ENCODE measurements at places on chromosomes 4 and X. TPM values are rescaled to one million over a fixed set of nuclear protein-coding genes. Genes with fewer than 3 reads are reported as not detected.

DNA sequence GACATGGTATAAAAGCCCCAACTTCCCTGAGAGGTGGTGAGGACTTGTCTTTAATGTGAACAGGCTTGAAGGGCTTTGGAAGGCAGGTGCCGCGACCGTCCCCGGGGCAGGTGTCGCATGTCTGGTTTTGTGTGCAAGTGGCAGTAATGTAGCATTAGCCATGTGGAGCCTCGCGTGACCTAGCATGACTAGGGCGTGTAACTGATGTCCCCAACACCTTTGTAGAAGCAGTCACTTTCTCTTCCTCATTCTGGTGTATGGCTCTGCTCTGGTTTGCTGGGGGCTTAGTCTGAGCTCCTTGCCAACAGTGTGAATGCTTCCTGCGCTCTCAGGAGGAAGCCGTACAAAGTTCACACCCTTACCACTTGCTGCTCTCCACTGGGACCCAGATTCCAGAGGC lies 145.7 kb downstream of the AMMECR1 start:
- no peak for DNase-seq

DNA sequence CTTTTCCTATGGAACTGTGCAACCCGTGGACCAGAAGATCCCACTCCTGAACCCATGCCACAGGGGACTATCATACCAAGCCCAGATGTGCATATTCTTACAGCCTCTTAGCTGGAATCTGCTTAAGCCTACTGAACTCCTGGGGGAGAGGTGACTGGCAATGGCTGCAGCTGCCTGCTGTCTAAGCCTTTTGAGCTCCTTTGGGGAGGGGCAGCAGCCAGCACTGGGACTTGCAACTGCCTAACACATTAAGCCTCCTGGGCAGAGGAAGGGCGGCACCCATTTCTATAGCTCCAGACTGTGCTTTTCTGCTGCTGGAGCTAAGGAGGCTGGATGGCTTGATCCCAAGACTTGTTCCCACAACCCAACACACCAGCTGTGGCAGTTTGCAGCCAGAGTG lies 117.9 kb upstream of the VEGFC start:
- no peak for DNase-seq

The BMPR1B gene
- 4.5 TPM for total RNA-seq

DNA sequence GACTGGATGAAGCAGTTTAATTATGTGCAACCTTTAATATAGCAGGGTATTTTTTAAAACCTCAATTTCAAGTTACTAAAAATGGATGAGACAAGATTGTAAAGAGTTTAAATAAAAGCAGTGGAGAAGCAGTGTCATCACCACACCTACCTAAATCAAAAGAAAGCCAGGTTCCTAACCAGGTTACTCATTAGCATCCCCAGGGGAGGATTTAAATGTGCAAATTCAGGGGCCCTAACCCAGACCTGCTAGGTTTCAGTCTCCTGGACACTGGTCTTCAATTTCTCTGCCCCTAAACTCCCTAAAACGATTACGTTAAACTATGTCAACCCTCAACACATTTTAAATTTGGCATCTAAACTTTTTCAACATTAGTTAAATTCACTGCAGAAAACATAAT lies 116.9 kb upstream of the KLF3 start:
- no peak for DNase-seq

DNA sequence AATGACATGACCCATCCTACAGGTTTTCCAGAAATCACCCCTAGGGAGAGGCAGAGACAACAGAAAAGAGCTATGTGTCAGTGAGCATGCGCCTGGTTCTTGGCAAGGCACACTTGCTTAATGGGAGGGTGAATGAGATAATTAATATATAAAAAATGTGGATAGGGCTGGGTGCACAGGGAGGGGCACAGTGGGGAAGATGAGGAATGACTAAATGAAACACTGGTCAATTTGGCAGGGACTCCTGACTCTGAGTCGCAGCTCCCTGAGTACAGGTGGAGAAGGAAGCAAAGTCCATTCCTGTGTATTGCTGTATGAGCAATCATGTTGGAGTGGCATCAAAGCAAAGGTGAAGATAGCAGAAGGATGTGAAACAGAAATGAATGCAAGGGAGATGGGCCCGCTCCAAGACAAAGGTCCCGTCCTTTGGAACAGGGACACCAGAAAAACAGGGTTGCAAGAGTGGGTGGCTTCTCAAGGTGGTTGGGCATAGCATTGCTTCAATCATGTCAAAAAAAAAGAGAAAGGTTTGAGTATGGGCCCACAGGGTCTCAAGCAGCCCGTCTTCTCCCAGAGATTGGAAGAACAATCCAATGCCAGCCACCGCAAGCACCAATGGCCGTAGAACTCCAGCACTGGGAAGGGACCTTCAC lies 278.4 kb upstream of the AGTR2 start:
- no peak for DNase-seq

- DNase-seq: no peak
These were observed 70.2 kb downstream of the CPZ start for GRCh38 chr4:8662776-8663175.

The IL2RG gene
- total RNA-seq: 2.6 TPM

DNA sequence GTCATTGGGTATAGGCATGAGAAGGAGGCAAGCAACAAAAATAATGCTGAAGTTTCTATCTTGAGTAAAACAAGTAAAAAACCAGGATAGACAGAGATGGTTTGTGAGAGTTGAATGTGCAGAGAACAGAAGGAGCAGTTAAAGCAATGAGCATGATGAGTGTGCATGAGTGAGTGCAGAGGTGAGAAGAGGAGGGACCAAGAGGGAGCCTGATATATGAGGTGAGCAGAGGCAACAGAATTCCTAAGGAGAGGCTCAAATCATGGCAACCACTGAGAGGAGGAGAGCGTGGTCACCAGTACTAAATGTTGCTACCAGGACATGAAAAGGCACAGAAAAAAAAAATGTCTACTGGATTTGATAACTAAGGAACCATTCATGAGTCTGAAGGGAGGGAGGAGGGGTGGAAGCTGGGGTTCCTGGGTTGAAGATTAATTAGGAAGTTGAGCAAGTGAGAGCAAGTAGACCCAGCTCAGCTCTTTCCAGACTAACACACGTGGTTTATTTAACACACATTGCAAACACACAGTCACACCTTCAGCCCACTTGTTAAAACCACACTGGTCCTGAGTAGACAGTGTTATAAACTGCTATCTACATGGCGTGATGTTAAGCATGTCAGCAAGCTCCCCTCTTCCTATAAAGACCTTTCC lies 69.0 kb upstream of the IQCM start:
- no peak for DNase-seq

The WAS gene
- total RNA-seq: 5.6 TPM

Measured in skin of body (tissue), 3 donors.